ENCODE measurements at places on chromosomes 13 and 19.

DNA sequence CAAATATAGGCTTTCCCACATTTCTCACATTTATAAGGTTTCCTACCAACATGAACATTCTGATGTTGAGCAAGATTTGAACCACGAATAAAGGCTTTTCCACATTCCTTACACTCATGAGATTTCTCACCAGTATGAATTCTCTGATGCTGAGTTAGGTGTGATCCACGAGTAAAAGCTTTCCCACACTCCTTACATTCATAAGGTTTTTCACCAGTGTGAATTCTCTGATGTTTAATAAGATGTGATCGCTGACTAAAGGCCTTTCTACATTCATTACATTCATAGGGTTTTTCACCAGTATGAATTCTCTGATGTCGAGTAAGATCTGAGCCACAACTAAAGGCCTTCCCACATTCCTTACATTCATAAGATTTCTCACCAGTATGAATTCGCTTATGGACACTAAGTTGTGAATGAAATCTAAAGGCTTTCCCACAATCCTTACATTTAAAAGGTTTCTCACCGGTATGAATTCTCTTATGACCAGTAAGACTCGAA lies 19.0 kb downstream of the ZNF790 start:
- DNase-seq, result no peak

DNA sequence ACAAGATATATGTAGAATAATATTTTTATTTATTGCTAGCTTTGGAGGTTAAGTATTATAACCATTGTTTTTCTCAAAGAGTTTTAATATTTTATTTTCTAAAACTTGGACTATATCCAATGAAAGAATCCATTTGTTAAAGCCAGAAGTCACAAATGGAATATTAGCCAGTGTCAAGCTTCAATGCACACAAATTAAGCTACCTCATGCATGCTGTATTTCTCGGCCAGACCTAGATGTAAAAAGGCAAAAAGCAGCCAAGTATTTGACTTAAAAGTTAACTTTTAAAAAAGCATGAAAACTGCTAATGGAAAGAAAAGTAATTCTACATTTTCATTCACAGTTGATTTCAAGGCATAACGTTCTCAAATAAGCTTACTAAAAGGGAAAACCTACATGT lies 160.0 kb upstream of the ATXN8OS start:
- DNase-seq, result no peak

GRCh38 chr19:55116232-55116858 lies 1.1 kb downstream of the PPP1R12C start:
- peak; percentile 39 for DNase-seq

DNA sequence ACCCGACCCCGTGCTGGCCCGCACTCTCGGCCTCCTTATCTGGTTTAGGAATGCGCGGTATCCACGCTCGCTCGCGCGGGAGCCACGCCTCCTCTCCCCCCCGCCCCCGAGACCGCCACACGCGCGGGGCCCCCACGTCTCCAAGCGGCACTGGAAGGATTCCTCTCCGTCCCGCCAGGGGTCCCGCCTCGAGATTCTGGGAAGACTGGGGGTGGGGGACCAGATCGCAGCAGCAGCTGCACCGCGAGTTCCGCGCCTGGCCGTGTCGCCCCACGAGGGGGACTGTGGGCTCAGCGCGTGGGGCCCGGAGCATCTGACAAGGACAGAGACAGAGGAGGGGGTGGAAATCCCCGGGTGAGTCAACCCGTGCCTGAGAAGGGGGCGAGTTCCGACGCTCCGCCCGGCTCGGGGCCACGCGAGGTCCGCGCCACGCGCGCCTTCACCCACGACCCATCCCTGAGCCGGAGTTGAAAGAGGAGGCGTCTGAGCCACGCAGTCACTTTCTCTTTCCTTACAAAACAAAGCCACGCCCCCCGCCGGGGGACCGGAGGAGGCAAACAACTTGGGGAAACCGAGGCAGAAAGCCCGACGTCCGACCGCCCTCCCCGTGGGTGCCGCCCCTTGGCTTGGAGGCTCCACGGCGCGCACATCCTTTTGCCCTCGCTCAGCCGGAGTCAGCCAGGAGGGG lies 814 bp downstream of the S1PR2 start:
- peak; percentile 78 for DNase-seq

- no peak for DNase-seq
Measured at GRCh38 chr13:50069261-50069660, 54.0 kb downstream of the KCNRG start.

DNA sequence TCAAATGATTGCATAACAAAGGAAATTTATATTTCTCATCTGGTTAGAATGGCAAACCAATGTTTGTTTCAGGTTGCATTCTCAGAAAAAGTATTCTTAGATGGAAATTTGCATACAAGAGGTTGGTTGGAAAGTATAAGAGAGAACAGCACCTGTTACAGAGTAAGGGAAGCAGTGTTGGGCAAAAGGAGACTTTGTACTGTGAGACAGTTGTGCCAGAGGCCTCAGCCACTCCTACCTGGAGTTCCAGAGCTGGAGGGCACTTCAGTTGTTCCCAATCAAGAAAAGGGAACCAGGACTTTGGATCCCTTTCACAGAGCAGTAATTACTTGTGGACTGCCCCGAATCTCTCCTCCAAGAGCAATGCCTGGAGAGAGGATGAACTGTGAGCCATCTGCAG lies 81.8 kb downstream of the SPRY2 start:
- DNase-seq, result no peak

GRCh38 chr13:77749344-77749880 lies 51.9 kb downstream of the SLAIN1 start:
- DNase-seq, result no peak

DNA sequence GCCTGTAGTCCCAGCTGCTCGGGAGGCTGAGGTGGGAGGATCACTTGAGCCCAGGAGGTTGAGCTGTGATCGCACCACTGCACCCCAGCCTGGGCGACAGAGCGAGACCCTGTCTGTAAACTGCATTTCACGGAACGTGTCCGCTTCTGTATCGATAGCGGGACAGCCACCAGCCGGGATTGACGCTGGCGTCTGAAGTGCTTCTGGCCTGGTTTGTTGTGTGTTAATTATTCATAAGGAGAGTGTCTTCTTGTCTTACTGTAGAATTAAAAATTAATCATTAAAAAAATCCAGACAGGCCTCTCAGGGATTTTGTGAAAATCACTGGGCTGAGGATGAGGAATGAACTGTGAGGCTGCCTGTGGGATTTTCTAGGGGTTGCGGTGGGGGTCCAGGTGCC lies 16.2 kb upstream of the MISP start:
- no peak for DNase-seq

- no peak for DNase-seq
Measured at GRCh38 chr19:39843919-39844793, 2.0 kb downstream of the FBL start.

DNA sequence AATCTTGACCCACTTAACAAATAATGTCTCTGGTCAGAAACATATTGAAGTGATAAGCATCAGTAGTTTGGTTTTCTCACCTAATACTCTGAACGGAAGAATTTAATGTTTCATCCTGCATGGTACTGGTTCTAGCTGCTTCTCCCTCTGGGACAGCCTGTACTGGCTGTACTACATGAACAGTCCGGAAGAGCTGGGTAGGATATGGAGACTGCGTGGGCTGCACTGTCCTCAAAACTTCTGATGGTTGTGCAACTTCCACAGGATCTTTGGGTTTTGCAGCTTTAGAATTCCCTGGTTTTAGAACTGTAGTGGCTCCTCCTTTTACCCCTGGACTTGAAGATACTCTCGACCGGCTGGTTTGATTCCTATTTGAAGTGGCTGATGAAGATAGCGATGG lies 78.3 kb downstream of the ELF1 start:
- no peak for DNase-seq

DNA sequence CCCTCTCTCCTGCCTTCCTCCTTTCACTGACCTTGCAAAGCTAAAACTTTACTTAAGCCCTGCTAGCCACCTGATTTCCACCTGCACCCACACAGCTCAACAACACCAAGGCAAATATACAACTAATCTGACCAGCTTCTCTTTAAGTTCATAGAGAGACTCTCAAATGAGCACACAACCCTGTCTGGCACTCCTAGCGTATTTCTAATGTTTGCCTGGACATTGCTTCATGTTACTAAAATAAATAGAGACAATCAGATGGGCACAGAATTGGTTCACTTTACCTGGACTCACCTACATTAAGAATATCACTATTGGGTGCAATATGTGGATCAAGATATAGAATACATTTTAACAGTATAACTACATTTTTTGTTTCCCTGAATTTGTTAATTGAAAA lies 33.2 kb upstream of the RXFP2 start:
- DNase-seq, result no peak

- no peak for DNase-seq
Measured at GRCh38 chr13:61362522-61362921, 53.1 kb downstream of the PCDH20 start.

- no peak for DNase-seq
Measured at GRCh38 chr13:40639221-40639681, 27.2 kb downstream of the FOXO1 start.

DNA sequence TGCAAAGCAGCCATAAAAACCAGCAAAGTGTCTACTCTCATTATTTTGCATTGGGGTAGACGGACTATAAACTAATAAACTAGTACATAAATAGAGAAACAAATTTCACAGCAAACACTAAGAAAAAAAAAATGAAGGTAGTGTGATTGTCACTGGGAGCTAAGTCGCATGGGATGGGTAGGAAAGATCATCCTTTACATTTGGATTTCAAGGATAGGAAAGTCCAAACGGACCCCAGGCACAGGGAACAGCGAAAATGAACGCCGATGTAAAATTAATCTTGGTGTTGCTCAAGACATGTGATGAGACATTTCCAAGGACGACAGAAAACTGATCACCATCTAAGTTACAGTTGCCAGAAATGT lies 690 bp upstream of the SGTA start:
- no peak for DNase-seq

- DNase-seq, result no peak
Measured at GRCh38 chr19:4494691-4495064, 22.6 kb downstream of the HDGFL2 start.

- DNase-seq, result no peak
Measured at GRCh38 chr19:50850738-50851137, 4.0 kb upstream of the KLK3 start.

DNA sequence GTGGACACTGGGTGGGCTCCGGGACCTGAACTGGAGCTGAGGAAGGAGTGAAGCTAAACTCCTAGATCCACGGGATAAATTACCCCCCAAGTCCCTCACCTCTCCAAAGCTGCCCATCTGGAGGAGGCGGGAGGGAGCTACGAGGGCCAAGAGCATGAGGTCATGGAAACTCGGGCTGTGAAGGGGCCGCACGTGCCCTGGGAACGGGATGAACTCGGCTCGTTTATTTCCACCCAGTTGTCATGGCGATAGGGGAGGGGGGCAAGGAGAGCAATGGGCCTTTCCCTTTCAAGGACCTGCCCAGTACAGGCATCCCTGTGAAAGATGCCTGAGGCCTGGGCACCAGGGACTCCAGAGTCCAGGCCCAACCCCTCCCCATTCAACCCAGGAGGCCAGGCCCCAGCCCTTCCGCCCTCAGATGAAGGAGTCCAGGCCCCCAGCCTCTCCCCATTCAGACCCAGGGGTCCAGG lies 3.8 kb downstream of the PPP1R12C start:
- DNase-seq, result no peak

- DNase-seq, result no peak
Measured at GRCh38 chr13:102035969-102036368, 365.9 kb downstream of the FGF14 start.

- no peak for DNase-seq
Measured at GRCh38 chr13:39054112-39054511, 15.9 kb downstream of the NHLRC3 start.

GRCh38 chr19:743168-743687 lies 7.7 kb upstream of the MISP start:
- no peak for DNase-seq

- DNase-seq, result no peak
Measured at GRCh38 chr13:27663947-27664346, 42.3 kb downstream of the POLR1D start.

- DNase-seq, result no peak
Measured at GRCh38 chr19:5686326-5686646, 3.8 kb upstream of the RPL36 start.

DNA sequence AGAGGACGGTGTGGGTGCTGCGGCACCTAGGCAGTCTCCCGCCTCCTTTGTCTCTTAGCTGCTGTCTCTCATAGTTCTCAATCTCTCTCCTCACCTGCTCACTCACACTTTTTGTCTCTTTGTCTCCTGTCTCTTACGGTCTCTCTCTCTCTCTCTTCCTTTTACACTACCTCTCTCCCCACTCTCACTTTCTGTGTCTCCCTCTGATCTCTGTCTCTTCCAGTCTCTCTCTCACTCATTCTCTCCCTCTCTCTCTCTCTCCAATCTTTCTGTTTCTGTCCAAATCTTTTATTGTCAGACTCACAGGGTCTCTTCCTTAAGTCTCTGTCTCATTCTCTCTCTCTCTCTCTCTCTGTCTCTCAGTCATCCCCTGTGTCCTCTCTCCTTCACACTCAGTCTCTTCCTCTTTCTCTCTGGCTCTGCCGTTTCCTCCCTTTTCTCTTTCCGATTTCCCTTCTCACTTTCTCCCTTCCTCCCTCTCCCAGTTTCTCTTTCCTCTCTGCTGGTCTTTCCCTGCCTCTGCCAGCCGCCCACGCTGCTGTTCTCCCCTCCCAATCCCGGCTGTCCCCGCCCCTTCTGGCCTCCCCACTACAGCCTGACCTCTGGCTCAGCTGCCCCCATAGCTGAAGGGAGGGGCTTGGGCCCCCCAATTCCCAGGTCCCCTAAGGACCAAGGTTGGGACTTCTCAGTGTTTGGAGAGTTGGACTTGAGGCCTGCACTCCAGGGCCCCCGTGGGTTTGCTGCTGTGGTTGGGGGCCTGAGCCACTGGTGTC lies at the start of gene PLEKHA4:
PLEKHA4 (minus strand) TSS at position 504 of the 773 bp plus-strand sequence. CDS start 997 bp downstream, outside the sequence.
- DNase-seq, result no peak

- no peak for DNase-seq
Measured at GRCh38 chr19:36089847-36090246, 21.1 kb upstream of the OVOL3 start.

DNA sequence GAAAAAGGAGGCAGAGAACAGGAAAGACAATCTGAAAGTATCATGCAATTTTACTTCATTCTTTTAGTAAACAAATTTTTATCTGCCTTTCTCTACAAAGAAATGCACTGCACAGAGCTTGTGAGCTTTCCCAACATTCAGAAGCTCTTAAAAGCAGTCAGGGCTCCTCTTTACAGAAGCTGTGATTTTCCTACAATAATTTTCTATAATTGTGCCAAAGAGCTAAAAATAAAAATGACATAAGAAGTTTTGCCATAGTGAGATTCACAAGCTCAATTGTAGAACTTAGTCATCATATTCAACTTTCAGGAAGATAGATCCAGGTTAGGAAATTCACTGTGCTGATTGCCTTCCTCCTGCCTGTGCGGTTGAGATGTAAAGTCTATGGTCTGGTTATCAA lies 341.4 kb downstream of the PCDH9 start:
- DNase-seq, result no peak

DNA sequence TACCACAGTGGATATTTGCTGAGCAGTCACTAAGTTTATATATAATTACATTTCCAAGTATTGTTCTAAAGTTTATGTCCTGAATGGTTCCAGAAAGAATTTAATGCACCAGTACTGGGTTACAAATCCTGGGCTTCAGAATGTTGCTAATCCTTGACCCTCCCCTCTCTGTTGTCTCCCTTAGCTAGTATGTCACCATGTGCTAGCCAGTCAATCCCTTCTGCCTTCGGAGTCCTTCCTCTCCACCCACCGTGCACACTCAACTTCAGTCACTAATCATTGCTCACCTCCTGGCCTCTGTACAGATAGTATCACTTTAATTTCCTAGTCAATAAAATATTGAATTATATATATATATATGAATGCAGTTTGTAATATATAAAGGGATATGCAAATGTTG lies 7.5 kb downstream of the FAM124A start:
- no peak for DNase-seq

GRCh38 chr13:34886987-34887386 lies 55.1 kb upstream of the NBEA start:
- DNase-seq, result no peak
